ENCODE measurements at places on chromosomes 3 and 15. TPM values are rescaled to one million over a fixed set of nuclear protein-coding genes. Genes with fewer than 3 reads are reported as not detected.

- no peaks in the 10 kb centered on the region for H3K4me1 ChIP-seq
- no peaks in the 10 kb centered on the region for H3K27me3 ChIP-seq
- DNase-seq = no peak
Measured at GRCh38 chr3:21562243-21562642, 188.8 kb downstream of the ZNF385D start.

GRCh38 chr3:3356846-3357245 lies 177.4 kb upstream of the CRBN start:
- no peaks in the 10 kb centered on the region for H3K4me1 ChIP-seq
- H3K27me3 ChIP-seq = no peaks in the 10 kb centered on the region
- H3K36me3 ChIP-seq = no peaks in the 10 kb centered on the region
- no peak overlapping the region for H3K4me3 ChIP-seq
- no peak overlapping the region for H3K27ac ChIP-seq
- DNase-seq = no peak

CMTM8 gene
- 5.0 TPM for total RNA-seq

- no peak overlapping the region for H3K27ac ChIP-seq
- no peak for DNase-seq
Measured at GRCh38 chr3:66344848-66345578, 124.2 kb downstream of the SLC25A26 start.

TUSC2 gene
- total RNA-seq = 29.9 TPM

DNA sequence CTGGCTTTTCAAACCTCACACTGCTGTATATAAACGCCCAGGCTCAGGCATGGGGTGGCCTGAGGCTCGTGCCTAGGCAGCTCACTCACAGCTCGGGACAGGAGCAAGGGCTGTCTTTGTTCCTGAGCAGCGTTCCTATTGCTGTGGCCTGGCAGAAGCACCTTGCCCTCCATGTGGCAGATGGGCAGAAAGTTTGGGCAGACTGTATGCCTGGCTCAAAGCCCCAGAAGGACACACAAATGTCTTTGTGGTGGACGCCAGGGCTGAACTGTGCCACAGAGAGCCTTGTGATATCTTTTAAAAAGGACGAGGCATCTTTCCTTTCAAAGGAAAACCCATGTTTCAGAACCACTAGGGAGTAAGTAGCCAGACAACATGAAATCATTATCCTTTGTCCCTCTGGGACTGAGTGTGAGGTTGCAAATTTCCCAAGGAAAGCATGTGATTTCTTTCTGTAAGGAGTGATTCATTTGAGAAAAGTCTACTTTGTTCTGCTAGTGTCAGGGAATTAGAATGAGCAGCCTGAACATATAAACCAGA lies 29.3 kb upstream of the UBE2E1 start:
- no peak overlapping the region for H3K27ac ChIP-seq
- no peak overlapping the region for H3K4me3 ChIP-seq
- H3K4me1 ChIP-seq = no peaks in the 10 kb centered on the region
- H3K36me3 ChIP-seq = no peaks in the 10 kb centered on the region

C3orf52 gene
- 12.4 TPM for total RNA-seq

GRCh38 chr3:64977308-64978100 lies 289.7 kb upstream of the ADAMTS9 start:
- DNase-seq = no peak
- H3K27me3 ChIP-seq = peaks cover 3% of the 10 kb centered on the region
- H3K36me3 ChIP-seq = no peaks in the 10 kb centered on the region
- no peak overlapping the region for H3K27ac ChIP-seq

DNA sequence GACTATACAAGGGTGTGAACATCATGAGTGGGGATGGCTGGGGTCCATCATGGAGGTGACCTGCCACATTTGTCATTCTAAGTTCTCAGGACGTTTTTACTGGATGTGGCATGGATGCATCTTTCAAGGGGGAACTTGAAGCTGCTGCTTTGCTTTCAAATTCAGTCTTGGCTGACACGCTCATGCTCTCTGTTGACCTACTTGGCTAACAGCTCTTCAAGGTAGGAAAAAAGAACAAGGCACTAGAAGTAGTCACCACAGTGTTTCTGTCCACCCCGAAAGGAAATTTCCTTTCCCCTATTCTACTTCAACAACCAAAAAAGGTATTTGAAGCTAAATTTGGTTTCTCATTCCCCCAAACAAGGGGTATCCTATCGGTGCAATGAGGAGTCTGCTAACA lies 15.0 kb downstream of the STIMATE start:
- H3K4me3 ChIP-seq = no peak overlapping the region
- H3K27me3 ChIP-seq = no peaks in the 10 kb centered on the region
- H3K27ac ChIP-seq = no peak overlapping the region
- DNase-seq = no peak
- H3K36me3 ChIP-seq = peaks cover 26% of the 10 kb centered on the region

GRCh38 chr3:46934072-46934471 lies 42.5 kb downstream of the CCDC12 start:
- H3K27me3 ChIP-seq = no peaks in the 10 kb centered on the region
- DNase-seq = no peak
- no peak overlapping the region for H3K4me3 ChIP-seq

CAV3 gene
- total RNA-seq = not detected

- no peaks in the 10 kb centered on the region for H3K36me3 ChIP-seq
- H3K27me3 ChIP-seq = peaks cover 3% of the 10 kb centered on the region
- no peak for DNase-seq
- no peak overlapping the region for H3K4me3 ChIP-seq
- H3K4me1 ChIP-seq = no peaks in the 10 kb centered on the region
- no peak overlapping the region for H3K27ac ChIP-seq
Measured at GRCh38 chr3:114362815-114363214, 69.0 kb downstream of the TIGIT start.

DNA sequence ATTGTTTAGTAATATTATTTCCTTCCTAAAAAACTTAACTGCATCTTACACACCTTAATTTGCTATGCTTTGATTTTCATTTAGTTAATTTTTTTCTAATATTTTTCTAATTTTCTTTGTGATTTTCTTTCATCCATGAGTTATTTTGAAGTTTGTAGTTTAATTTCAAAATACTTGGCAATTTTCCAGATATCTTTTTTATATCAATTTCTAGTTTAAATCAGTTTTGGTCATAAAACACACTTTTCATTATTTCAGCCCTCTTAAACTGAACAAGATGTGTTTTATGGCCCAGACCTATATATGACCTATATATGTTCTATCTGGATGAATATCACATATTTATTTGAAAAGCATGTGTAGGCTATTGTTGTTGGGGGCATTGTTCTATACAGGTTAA lies 759.9 kb upstream of the SGO1 start:
- DNase-seq = no peak
- no peaks in the 10 kb centered on the region for H3K4me1 ChIP-seq
- H3K4me3 ChIP-seq = no peak overlapping the region

DUOXA1 gene
- total RNA-seq = not detected

GRCh38 chr15:41125063-41125669 lies 9.1 kb upstream of the INO80 start:
- no peaks in the 10 kb centered on the region for H3K4me1 ChIP-seq
- peaks cover 19% of the 10 kb centered on the region for H3K27me3 ChIP-seq
- H3K4me3 ChIP-seq = no peak overlapping the region
- no peak for DNase-seq
- no peak overlapping the region for H3K27ac ChIP-seq

GRCh38 chr3:182618981-182619591 lies 174.2 kb upstream of the ATP11B start:
- no peak overlapping the region for H3K27ac ChIP-seq
- DNase-seq = no peak
- H3K36me3 ChIP-seq = no peaks in the 10 kb centered on the region

- no peaks in the 10 kb centered on the region for H3K36me3 ChIP-seq
- H3K4me1 ChIP-seq = no peaks in the 10 kb centered on the region
- H3K4me3 ChIP-seq = no peak overlapping the region
- no peak overlapping the region for H3K27ac ChIP-seq
- no peaks in the 10 kb centered on the region for H3K27me3 ChIP-seq
Measured at GRCh38 chr3:63654211-63654610, 1.7 kb downstream of the SNTN start.

- peaks cover 2% of the 10 kb centered on the region for H3K27me3 ChIP-seq
- peaks cover 4% of the 10 kb centered on the region for H3K36me3 ChIP-seq
- DNase-seq = no peak
- no peak overlapping the region for H3K27ac ChIP-seq
Measured at GRCh38 chr15:64004587-64004986, 41.7 kb downstream of the DAPK2 start.

PFKFB4 gene
- 15.5 TPM for total RNA-seq

DNA sequence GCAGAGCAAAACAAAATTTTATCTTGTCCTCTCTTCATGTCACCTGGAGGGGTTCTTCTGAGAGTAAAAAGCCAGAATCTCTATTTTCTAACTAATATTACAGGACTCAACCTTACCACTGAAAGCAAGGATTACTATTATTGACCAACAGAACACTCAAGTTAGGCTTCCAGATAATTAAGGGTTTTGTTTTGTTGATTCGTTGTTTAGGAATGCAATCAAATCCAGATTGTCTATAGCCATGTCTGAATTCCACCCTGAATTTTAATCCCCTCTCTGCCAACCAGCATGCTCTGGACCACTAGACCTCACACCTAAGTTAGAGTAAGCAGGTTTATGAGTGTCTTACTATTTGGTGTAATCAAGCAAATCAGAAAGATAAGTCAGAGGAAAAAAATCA lies 90.7 kb downstream of the PEAK1 start:
- no peaks in the 10 kb centered on the region for H3K27me3 ChIP-seq
- H3K4me3 ChIP-seq = no peak overlapping the region
- no peak for DNase-seq
- no peaks in the 10 kb centered on the region for H3K4me1 ChIP-seq

INKA1 gene
- 1.3 TPM for total RNA-seq

TGM4 gene
- not detected for total RNA-seq

GRCh38 chr3:157533298-157534070 lies 30.3 kb upstream of the VEPH1 start:
- no peak for DNase-seq
- peaks cover 6% of the 10 kb centered on the region for H3K27me3 ChIP-seq
- H3K27ac ChIP-seq = no peak overlapping the region
- H3K36me3 ChIP-seq = no peaks in the 10 kb centered on the region
- H3K4me1 ChIP-seq = no peaks in the 10 kb centered on the region

- H3K27ac ChIP-seq = no peak overlapping the region
- no peak overlapping the region for H3K4me3 ChIP-seq
- H3K4me1 ChIP-seq = no peaks in the 10 kb centered on the region
- no peaks in the 10 kb centered on the region for H3K36me3 ChIP-seq
- H3K27me3 ChIP-seq = peaks cover 12% of the 10 kb centered on the region
- no peak for DNase-seq
Measured at GRCh38 chr3:128697341-128697740, 28.6 kb upstream of the RAB7A start.

DTX3L gene
- 40.8 TPM for total RNA-seq
